ENCODE measurements at places on chromosomes 1 and 21.

- DNase-seq, result no peak
Measured at GRCh38 chr1:226766565-226766964, 27.5 kb upstream of the ITPKB start.

GRCh38 chr1:49187056-49187455, 410.4 kb upstream of the BEND5 start:
- no peak for DNase-seq

DNA sequence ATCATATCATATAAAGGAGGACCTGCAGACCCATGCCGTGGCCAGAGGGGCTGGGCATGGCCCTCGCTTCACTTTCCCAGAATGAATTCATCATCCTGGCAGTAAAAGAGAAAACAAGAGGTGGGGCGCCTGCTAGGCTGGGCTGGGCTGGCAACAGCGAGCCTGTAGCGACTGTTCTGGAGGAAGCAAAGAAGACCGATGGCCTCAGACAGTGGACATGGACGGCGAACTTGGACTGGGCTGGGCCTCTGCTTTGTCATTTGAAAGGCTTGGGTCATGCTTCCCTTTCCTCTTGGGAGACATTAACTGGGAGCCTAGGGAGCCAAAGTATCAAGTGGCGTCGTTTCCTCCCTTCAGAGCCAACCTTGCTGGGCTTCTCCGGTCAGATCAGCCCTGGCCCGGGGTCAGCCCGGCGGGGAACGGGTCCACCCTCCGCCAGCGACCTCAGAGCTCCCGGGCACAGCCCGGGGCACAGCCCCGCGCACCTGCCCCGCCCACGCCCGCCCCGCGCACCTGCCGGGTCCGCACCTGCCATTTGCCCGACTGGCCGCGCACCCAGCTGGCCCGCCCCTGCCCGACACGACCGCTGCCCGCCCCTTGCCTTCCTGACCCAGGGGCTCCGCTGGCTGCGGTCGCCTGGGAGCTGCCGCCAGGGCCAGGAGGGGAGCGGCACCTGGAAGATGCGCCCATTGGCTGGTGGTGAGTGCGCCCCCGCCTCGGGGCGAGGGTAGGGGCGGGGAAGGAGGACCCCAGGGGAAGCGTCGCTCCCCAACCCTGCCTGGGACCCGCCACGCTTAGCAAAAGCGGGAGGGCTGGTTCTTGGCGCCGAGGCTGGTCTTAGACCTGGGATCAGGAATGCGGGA, at the start of gene FAM3B:
TSS of gene FAM3B (plus strand) at position 602 of the 863 bp plus-strand sequence. CDS start at position 681, 79 bp downstream.
- DNase-seq, result no peak

DNA sequence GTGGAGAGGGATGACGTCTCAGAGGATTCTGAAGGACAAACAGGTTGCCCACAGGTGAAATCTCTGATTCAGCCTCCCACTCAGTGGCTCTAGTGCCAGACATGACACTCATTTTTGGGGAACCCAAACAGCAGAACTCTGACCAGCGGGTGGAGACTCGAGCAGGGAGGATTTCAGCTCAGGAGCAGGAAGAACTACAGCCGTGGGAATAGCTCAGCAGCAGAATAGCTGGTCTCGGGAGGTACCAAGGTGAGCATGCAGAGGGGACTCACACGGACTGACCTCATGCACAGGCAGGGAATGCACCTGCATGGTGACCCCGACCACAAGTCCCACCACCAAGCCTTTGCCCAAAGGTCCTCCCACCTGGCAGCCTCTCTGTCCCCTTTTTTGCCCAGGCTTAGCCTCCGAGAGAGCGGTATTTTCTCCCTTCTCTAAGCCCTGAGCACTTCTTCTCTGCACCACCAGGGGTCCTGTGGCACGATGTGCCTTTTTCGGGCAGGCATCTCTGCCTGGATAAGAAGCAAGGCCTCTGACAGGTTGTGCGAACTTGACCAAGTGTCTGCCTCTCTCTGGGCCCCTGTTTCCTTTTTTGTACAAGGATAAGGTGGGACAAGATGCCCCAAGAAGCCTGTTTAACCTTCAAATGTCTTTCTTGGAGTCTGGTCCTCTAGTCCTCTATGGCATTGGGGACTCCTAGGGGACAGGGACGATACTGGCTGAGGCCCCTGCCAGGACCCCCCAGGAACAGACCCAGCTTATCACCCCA, 8.8 kb upstream of the FGR start:
- no peak for DNase-seq

- no peak for DNase-seq
Measured at GRCh38 chr1:27099587-27100334, 55.2 kb downstream of the SLC9A1 start.

DNA sequence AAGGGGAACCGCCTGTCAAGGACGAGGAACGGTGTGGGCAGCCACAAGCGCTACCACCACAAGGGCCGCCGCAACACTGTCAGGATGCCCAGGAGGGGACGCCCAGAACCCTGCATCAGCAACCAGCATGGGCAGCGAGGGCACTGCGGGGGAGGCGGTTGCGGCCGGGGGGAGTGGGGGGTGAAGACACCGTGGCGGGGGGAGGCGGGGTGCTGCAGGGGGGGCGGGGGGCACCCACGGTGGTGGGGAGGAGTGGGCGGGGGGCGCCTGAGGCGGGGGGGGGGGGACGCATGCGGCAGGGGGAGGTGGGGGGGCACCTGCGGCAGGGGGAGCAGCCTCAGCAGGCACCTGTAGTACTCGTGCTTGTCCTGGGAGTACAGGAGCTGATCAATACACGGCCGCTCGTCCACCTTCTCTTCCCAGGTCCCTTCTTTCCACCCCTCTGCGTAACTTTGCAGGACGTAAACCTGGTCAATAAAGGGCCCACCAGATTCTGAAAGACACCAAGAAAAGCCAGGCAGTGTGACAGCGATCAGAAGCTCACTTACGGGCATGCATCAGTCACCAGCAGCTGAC, 4.6 kb downstream of the POFUT2 start:
- DNase-seq, result no peak

GRCh38 chr21:36695671-36696389, 3.1 kb upstream of the SIM2 start:
- no peak for DNase-seq

GRCh38 chr1:36576118-36576517, 93.4 kb upstream of the CSF3R start:
- DNase-seq, result no peak

GRCh38 chr1:36119456-36119855, 5.6 kb downstream of the COL8A2 start:
- no peak for DNase-seq

DNA sequence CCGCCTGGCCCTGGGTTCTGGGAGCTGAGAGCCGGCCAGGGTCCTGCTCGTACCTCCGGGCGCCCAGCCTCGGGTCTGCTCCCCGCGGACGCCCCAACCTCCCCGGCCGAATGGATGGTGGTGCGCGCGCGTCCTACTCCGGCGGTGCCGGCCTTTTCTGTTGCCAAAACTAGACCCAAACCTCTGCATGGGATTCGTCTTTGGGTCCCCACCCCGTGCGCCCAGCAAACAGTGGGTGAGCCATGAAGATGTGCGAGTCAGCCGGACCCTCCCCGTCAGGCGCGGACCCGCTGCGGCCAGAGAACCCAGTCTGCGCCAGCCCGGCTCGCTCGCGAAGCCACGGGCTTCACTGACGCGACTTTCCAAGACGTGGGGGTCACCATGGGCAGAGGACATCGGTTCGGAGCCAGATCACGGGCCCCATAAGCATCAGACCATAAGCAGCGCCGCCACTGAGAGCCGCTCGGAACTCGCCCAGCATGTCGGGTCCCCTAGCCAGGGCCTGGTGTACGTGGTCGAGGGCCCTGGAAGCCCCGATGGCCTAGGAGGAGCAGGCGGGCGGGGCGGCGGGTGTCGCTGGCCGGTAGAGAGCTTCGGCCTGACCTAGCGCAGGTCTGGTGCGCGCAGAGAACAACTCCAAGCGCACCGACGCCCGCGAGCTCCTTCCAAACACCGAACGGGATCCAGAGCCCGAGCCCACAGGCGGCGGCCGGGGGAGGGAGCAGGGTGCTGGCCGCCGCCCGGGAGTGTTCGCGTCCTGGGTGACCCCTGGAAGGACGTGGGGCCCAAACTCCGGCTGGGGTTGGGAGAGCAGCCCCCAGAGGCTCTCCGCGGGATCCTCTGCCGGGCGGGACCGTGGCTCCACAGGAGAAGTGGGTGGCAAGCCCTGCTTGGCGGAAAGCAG, 1.0 kb upstream of the TP73 start:
- DNase-seq, result no peak

- DNase-seq, result peak; percentile 40
Measured at GRCh38 chr1:18486195-18486594, 5.5 kb downstream of the KLHDC7A start.

DNA sequence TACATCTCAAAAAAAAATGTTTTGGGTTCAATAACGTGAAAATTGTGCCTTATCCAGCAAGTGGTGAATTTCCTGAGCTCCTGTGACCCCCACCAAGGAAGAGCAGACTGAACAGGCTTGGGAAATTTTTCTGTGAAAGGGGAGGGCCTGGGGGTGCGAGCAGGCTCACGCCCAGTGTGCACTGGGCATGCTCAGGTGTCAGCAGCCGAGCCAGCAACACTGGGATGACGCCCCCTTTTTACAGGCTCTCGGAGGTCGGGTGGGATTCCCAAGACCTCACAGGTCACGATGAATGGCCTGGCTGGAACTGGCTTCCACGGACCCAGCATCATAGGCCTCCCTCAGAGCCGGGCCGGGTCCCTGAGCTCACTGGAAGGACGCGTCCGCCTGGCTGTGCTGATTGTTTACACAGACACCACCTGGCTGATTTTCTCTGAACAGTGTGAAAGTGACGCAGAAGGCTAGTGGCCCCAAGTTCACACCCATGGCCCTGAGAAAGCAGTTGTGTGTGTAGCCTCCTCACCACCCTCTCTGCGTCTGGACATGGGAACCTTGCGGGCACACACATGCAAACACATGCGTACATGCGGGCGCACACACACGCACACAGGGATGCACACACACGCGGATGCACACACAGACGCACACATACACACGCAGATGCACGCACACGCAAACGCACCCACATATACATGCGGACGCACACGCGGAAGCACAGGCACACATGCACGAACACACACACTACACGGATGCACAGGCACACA, 9.2 kb downstream of the CSTB start:
- DNase-seq, result no peak

DNA sequence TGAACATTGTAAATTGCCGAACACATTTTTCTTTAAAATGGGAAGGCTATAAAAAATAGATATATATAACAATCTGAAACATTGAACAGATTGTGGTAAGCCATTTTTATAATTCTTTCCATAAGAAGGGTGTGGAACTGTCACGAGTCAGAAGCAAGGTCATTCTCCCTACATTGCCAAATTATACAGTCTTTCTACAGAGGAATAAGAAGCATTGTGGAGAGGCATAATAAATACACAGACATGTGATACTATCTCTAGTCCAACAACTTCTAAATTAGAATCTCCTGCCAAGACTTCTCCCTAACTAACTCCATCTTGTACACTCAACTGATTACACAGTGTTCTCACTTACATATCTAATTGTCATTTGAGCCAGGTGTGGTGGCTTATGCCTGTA, 227.9 kb downstream of the CENPF start:
- DNase-seq, result no peak

- no peak for DNase-seq
Measured at GRCh38 chr21:20998456-20998789, 214 bp downstream of the NCAM2 start.

GRCh38 chr1:34705077-34705476, 49.8 kb upstream of the GJB5 start:
- DNase-seq, result no peak

- no peak for DNase-seq
Measured at GRCh38 chr1:212077028-212077427, 41.5 kb downstream of the DTL start.

DNA sequence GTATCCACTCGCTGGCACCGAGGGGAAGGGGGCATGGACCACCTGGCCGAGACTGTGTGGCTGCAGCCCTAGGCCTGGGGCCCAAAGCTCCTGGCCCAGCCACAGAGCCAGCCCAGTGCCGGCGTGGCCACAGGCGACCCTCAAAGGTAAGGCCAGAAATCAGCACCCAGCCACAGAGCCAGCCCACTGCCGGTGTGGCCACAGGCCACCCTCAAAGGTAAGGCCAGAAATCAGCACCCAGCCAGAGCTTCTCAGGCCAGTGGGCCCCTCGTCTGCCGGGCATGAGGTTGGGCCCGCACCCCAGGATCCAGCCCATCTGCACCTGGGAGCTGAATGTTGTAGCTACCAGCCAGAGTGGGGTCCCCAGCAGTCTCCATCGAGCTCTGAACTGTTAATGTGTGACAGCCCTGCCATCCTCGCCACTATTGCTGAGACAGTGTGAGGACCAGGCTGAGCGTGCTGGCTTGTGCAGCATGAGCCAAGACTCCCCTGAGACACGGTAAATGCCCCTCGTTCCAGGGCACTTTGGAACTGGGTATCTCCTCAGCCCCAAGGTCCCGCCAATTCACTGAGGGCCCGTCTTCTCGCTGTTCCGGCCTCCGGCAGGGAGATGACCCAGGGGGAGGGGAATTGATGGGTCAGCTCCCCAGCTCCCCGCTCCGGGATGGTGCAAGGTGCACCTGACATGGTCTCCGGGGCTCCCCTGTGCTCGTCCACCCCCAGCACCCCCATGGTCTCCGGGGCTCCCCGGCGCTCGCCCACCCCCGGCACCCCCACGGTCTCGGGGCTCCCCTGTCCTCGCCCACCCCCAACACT, 4.7 kb upstream of the FTCD start:
- no peak for DNase-seq

DNA sequence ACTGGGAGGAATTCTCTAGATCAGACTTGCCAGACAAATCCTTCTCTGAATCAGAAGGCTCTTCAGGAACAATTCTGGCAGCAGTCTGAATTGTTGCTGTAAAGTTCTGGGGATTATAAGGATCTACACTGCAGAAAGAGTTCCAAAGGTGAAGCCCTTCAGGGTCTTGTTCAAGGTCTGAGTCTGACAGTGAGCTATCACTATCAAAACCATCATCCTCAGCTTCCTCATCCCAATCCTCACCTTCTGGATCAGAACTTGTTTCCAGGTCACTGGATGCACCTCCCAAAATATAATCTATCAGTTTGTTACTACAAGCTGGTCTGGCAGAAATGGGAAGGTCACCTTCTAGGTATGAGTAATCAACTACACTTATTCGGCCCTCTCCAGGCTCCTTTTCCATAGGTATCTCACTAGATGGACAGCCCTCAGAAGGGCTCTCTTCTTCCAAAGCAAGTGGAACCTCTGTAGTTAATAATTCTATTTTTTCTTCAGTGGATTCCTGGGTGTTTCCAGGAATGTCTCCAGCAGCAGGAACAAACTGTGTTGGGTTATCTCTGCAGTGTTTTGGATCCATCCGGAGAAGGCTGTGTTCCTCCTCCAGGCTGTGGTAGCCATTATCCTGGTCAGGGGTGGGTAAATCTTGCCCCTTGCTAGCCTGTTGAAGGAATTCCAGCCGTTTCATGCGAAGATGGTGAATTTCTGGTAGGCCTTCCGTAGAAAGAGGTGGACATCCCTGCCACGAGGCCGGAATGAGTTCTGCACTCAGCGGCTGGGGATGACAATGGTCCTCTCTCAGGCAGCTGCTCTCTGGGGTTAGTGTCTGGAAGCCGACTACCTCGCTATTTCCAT, 1.6 kb downstream of the PPP1R15B start:
- DNase-seq, result no peak
